Stimulated activated CD8-positive, alpha-beta memory T cell treated with anti-CD3 and anti-CD28 coated beads, Interleukin-4, amount 100 ng/mL, for 4 hours (primary cell): ENCODE measurements at places on chromosomes 1 and 21.

DNA sequence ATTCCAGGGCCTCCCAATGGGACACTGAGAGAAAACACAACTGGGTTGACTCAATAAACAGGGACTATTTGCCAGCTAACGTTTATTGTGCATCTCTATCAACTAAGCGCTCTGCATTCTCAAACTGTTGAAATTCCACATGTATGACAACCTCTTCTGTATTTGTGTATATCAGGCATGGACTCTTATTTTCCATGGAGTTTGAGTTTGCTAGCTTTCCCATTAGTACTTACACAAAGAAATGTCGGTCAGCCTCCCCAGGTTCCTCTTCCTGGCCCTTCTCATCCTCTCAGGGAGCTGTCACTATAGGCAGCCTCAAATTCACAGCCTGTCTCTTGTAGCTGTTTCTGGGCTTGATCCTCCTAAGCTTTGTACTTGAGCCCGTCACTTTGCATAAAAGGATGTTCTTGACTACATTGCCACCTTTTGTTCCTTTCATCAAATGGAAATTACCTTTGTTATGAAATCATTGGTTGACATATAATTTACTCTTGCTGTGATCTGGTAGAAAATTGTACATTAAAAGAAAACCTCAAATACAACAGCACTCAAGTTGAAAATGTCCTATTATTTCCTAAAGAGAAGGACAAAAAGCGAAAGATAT lies 60.0 kb upstream of the NTPCR start:
- DNase-seq, result no peak

GRCh38 chr1:210743038-210743437 lies 390.9 kb downstream of the KCNH1 start:
- no peak for DNase-seq

- no peak for DNase-seq
Observed at GRCh38 chr1:101959456-101959855, 37.3 kb downstream of the OLFM3 start.

DNA sequence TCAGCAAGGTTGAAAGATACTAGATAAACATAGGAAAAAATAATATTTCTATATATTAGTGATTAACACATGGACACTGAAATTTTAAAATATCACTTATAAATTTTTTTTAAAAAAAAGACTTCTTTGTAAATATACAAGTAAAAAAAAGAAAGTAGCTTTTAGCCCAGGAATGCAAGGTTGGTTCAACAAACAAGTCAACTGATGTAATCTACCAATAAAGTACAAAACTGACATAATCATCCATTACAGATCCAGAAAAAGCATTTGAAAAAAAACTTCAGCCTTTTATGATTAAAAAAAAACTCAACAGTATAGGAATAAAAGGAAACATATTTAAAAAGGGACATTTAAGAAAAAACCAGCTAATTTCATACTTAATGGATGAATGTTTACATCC lies 48.4 kb downstream of the TRMT1L start:
- no peak for DNase-seq

GRCh38 chr1:24161270-24161669 lies 18.3 kb upstream of the IL22RA1 start:
- no peak for DNase-seq
